Activated naive CD4-positive, alpha-beta T cell treated with anti-CD3 and anti-CD28 coated beads for 36 hours (primary cell): ENCODE measurements at places on chromosomes 5 and 9.

GRCh38 chr5:112366987-112367386 lies 52.1 kb downstream of the EPB41L4A start:
- no peak for DNase-seq

- DNase-seq: no peak
Observed at GRCh38 chr5:165521816-165522610, 2016.6 kb downstream of the MAT2B start.

DNA sequence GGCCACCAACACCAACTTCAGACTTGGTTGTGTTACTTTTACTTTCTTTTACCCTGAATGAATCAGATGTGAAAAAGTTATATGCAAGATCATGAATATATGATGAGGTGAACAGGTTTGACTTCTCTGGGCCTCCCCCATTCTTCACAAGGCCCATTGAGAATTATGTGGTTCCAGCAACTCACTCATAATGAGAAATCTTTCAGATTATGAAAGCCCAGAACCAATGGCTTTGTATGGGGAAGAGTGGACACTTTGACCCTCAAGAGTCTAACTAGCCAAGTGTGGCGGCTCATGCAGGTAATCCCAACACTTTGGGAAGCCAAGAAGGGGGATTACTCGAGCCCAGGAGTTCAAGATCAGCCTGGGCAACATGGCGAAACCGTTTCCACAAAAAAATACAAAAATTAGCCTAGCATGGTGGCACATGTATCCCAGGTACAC lies 16.1 kb upstream of the LNPEP start:
- DNase-seq: peak; percentile 67

- no peak for DNase-seq
Observed at GRCh38 chr5:89397096-89397495, 514.1 kb upstream of the MEF2C start.

DNA sequence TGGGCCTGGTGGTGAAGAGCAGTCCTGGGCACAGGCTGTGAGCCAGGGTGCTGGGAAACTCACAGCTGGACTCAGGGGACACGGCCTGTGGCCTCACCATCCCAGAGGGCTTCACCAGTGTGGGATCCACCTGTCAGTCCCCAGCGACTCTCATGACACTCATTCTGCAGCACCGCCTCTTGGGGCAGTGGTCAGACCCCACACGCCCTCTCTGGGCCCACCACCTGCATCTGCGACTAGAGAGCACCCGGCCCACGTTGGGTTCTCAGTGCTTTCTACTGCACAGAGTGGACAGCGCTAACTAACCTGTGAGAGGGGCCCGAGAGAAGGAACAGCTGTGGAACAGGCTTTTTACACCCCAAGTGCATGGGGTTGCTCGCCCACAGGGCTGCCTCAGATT lies 45.8 kb upstream of the GARNL3 start:
- no peak for DNase-seq

DNA sequence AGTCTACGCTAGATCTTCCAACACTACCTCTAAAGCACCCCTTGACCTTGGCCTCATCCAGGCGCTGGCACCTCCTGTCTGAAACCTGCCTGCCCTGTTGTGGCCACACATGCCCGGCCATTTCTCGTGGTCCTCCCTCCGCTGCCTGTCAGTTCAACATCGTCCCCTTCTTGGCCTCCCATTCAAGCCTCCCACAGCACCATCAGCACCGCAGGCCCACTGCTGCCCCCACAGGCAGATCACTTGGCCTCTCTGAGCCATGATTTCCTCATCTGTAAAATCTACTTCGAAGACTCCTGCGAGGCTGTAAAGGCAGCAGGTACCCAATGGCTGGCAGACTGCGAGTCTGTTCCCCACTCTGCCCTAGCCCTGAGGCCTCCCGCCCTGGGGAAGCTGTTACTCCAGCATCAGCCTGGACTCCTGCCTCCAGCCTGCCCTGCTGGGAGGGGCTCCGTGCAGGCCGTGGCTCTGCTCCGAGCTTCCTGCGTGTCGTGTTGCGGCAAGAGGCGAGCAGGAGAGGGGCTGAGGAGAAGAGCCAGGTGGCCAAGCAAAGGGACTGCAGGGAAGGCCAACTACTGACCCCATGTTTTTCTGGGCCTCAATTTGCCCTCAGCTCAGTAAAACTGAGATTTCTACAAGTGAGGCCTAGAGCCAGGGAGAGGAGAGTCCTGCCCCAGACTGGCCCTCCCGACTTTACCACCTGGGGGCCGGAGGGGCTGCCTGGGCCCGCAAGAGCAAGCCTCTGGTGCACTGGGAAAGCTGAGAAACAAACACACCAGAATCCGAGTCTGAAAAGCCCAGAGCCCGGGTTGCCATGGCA lies 70.5 kb upstream of the LRRTM2 start:
- DNase-seq: no peak

DNA sequence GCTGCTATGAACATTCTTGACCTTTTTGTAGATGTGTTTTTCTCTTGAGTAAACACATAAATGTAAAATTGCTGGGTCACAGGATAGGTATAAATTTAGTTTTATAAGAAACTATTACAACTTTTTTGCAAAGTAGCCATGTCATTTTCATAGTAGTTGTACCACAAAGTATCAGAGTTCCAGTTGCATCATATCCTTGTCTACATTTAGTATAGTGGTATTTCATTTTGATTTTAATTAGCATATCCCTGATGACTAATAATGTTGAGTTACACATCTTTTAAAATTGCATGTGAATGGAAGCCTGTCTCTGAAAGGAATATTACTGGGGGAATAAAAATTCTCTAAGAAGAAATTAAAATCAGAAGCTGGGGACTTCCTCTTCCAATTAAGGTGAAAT lies 85.4 kb downstream of the TMEM161B start:
- DNase-seq: no peak

GRCh38 chr9:3920604-3921582 lies 379.0 kb downstream of the GLIS3 start:
- DNase-seq: no peak

DNA sequence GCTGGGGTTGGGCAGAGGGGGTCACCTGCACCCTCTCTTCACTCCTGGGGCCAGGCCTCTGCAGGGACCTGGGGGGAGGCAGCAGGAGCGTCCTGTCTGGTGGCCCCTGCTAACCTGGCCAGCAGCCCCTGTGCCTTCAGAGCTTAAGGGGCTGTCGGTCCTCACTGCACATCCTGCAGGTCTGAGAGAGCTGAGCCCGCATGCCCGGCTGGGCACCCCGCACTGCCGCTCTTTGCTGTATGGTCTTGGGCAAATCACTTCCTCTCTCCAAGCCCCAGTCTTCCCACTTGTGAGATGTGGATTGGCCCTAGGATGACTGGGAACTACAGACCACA lies 7.9 kb downstream of the FLT4 start:
- no peak for DNase-seq

GRCh38 chr5:112933651-112934365 lies 11.8 kb upstream of the REEP5 start:
- DNase-seq: no peak

DNA sequence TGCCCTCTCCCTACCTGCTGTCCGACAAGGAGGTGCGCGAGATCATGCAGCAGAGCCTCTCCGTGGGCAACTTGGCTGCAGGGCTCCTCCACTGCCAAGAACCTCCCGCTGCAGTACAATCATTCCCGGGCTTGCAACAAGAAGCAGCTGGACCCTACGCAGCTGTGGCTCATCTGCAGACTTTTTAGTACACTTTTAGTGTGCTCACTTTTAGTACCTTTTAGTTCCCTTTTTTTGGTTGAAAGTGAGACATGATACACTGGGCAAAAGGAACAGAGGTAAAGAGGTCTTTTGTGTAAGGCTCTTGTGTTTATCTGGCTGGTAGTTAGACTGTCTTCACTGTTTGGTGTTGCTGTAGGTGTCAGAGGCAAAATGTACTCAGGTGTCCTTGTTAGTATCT lies 58.1 kb upstream of the SPTLC1 start:
- no peak for DNase-seq

GRCh38 chr9:136614372-136614922 lies 48.3 kb upstream of the EGFL7 start:
- no peak for DNase-seq

GRCh38 chr5:73135429-73136054 lies 15.2 kb downstream of the TMEM171 start:
- DNase-seq: peak; percentile 18

GRCh38 chr9:110146373-110146772 lies 61.6 kb downstream of the C9orf152 start:
- no peak for DNase-seq

GRCh38 chr5:133459474-133460160 lies 152.7 kb downstream of the FSTL4 start:
- DNase-seq: no peak

GRCh38 chr9:78314550-78314949 lies 17.6 kb downstream of the PSAT1 start:
- no peak for DNase-seq

DNA sequence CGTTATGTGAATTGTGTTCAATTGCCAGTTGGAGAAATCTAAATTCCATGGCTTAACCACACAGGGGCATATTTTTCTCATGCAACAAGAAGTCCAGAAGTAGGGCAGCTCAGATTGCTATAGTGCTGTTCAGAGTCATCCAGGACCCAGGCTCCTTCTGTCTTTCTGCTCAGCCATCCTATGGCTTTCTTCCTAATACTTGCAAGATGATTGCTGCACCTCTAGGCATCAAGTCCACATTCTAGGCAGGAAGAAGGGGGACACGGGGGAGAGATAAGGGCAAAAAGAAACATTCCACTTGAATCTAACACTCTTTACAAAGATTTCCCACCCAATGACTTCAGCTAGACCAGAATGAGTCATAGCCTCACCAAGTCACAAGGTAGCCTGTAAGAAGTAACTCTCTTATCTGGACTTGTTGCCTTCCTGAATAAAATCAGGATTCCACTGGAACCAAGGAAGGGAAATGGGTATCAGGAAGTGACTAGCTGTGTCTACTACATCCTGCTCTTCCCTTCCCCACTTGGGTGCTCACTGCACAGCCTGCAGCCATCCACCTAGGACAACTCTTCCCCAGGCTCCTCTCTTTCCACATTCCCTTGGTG lies 5.3 kb downstream of the ERAP2 start:
- no peak for DNase-seq

DNA sequence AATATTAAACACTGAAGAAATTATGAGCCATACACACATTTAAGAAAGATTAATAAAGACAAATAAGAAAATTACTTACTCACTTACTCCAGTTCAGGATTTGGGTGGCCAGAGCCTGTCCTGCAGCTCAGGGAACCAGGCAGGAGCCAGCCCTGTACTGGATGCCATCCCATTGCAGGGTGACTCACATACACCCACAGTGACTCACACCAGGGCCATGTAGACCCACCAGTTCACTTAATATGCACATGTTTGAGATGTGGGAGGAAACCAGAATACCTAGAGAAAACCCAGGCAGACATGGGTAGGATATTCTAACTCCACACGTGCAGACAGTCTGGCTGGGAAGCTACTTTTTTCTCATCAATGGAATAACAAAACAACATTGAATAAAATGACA lies 49.6 kb upstream of the ADRB2 start:
- DNase-seq: peak; percentile 15

- no peak for DNase-seq
Observed at GRCh38 chr9:21102305-21102704, 24.6 kb upstream of the IFNB1 start.

- DNase-seq: no peak
Observed at GRCh38 chr9:95504053-95504963, 12.5 kb downstream of the PTCH1 start.

DNA sequence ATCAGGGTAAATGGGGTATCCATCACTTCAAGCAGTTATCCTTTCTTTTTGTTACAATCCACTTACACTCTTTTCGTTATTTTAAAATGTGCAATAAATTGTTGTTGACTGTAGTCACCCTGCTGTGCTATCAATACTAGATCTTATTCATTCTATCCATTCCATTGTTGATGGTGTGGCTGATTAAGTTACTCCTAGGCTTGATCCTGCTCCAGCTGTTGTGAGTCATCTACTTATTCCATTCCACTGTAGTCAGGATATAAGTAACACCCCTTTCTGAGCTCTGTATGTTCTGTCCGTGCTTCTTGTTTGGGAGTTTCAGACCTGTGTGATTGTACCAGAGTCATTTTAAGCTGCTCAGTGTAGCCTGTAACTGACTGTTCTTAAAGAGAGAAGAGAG lies 122.5 kb upstream of the RUSC2 start:
- DNase-seq: no peak

GRCh38 chr5:17255471-17256021 lies 38.1 kb downstream of the BASP1 start:
- no peak for DNase-seq

- DNase-seq: no peak
Observed at GRCh38 chr9:38467404-38467803, 43.1 kb upstream of the IGFBPL1 start.

GRCh38 chr5:168944004-168944403 lies 356.9 kb downstream of the SLIT3 start:
- no peak for DNase-seq

- DNase-seq: peak; percentile 69
Observed at GRCh38 chr5:41856644-41857491, 13.4 kb downstream of the OXCT1 start.

DNA sequence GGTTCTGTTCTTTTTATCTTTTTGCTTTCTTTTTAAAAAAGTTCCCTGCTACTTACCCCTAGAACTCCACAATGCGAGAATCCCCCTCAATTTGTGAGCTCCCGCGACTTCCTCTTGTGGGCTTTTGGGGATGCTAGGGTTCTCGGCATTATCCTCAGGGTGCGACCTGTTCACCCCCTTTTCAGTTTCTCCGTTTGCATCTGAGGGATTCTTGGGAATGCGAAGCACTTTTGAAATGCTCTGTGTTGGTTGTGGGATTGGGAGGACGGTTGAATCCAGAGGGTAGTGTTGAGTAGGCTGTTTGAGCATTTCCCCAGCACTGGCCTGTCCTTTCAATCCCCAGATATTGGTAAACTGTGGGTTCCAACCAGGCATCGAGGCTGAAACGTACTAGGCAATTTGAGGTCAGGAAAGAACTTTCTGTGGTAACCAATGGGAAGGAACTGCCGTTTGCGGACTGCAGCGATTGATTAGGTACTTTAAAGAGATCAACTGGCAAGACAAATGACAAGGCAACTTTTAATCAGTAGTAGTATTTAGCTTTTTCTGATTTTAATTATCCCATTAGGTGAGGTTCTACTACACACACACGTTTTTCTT lies 415 bp downstream of the XRCC4 start:
- DNase-seq: no peak

DNA sequence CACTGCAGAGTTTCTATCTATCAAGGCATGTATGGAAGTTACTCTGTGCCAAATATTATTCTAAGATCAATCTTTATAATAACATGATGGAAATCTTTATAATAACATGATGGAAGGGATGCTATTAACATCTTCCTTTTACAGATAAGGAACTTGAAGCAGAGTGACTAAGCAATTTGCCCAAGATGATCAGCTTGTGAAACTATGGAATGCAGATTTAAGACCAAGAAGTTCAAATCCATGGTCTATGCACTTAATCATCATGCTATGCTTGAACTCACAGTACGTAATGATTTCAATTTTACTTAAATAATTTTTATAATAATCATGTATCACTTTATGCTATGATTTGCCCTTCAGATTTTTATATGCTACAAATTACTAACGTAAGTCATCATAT lies 123.1 kb downstream of the DNAH5 start:
- no peak for DNase-seq

GRCh38 chr5:73693573-73694061 lies 67.6 kb downstream of the ARHGEF28 start:
- DNase-seq: peak; percentile 12

- DNase-seq: no peak
Observed at GRCh38 chr5:132295505-132296411, 1.6 kb downstream of the SLC22A4 start.
